ENCODE measurements at places on chromosomes 6 and 20.
A peak's percentile ranks its signal among the peaks of the same experiment; 100 is the strongest.

- no peak for DNase-seq
Measured at GRCh38 chr6:104095661-104096416, 763.9 kb downstream of the HACE1 start.

- no peak for DNase-seq
Measured at GRCh38 chr6:137320271-137320670, 101.1 kb upstream of the IFNGR1 start.

DNA sequence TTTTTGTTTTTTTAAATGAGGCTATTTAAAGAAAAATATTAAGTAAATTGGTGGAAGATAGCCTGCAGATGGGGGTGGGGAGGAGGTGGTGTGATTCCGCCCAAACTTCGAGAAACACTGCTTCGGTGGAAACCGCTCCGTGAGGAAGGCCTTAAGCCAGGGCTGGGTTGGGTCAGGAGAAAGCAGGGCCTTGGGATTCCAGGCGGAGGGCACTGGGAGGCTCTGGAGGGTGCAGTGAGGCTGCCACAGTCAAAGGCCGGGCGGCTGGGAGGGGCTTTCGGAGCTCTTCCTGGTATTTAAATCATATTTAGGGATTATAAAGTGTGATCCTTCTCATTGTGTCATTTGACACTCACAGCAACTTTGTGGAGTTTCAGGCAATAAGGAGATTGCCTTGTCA is 22.2 kb upstream of the SCRT2 start:
- no peak for DNase-seq

DNA sequence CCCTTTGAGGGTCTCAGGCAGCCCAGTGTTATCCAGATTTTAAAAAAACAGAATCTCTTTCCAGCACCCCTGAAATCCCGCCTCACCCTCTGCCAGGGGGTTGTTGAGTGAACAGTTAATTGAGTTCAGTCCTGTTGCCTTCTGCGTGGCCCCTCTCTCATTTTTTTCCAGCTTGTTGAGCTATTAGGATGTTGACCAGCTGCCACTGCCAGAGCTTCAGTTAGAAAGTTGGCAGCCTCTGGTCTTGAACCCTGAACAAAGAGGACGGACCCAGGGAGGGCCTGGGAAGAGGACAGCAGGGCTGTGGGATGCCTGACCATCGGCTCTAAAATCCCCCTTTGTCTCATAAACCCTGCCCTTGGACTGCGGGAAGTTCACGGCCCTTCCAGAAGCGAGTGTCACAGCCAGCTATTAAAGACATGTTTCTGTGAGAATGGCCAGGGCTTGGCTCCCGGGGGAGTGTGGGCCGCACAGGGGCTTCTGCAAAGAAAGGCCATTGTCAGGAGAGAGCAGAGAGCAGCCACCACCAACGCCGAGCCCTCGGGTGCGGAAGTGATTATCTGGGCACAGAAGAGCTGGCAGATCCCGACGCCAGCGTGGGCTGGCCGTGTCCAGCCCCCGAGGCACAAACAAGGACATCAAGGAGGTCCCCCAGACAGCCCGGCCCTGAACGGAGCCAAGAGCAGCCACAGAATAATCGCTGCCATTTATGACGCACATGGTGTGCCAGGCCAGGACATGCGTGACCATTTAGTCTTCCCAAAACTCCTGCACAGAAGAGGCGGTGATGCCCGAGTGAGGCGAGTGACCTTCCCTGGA is 189.0 kb downstream of the ANKRD60 start:
- DNase-seq: no peak

DNA sequence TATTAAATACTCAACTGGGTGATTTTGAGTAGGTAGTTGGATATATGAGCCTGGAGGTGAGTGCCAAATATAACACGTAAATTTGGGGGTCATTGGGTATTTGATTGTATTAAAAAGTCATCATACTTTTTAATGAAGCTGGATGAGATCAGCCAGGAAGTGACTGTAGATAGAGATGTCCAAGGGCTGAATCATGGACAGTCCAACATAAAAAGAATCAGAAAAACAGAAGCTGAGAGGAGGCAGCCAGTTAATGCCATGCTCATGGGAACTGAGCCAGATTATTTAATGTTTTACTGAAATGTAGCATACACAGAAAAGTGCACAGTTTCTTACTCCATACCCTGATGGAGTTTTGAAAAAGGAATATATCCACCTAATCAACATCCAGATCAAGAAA is 435.5 kb upstream of the PLCB4 start:
- DNase-seq: no peak

GRCh38 chr6:106161311-106161874 is 75.3 kb downstream of the PRDM1 start:
- no peak for DNase-seq

GRCh38 chr6:169677096-169677495 is 24.7 kb downstream of the WDR27 start:
- DNase-seq: peak; percentile 23

- no peak for DNase-seq
Measured at GRCh38 chr20:38225900-38226263, 34.7 kb downstream of the KIAA1755 start.

DNA sequence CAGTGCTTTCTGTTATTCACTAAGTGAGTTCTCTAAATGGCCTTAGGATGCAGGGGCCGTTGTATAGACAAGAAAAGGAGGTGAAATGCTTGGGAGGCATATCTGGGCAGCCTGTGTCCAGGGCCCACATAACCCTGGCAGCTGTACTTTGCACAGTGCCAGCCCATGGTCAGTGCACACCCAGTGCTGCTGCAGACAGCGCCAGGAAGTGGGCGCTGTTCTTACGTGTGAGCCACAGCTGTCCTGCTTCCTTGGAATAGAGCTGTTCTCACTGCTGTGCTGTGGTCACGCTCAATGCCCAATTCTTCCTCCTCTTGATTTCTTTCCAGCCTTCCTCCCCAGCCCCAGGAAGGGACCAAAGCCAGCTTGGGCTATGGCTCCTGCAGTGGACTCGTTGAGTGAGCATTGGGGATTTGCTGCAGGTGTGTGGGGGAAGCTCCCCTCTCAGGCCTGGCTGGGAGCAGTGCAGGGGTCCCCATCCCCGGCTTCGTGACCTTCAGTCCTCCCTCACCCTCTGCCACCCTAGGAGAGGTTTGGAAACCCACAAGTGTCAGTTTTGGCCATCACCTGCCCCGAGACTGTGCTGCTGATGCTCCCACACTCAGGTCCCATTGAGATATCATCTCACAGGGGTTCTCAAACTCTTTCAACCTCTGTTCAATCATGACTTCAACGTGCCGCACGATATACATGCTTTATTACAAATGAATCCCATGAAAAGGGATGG is 246.8 kb upstream of the EXOC2 start:
- no peak for DNase-seq

GRCh38 chr6:20882014-20882413 is 347.8 kb downstream of the CDKAL1 start:
- no peak for DNase-seq

DNA sequence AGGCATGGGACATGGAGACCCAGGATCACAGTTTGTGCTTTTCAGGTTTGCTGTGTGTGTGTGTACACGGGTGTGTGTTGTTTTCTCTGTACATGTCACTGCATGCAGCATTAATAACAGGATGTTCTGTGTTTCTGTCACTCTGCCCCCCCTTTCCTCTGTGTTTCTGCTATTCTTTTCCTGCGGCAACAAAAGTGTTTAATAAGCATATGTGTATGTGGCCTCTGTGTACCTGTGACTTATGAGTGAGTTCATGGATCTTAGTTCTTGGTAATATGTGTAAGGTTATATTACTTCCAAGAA is 9.8 kb downstream of the SYNGAP1 start:
- no peak for DNase-seq

- DNase-seq: no peak
Measured at GRCh38 chr20:34753706-34754461, 49.7 kb downstream of the TP53INP2 start.

DNA sequence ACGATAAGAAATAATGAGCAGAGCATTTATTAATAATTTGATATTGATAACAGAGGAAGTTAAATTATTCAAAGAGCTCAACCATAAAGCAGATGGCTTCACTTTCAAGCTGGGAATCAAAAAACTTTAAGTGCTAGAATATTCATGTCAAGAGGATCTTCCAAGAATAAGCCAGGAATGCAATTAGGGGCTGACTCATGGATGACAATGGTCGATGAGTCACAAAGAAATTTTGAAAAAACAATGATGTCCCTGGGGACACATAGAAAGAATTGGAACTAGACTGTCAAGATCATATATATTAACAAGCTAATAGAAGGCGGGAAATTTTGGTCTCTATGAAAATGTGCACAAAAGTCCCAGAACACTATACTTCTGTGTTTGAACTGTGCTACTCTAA is 304.1 kb downstream of the LAMA2 start:
- DNase-seq: no peak

DNA sequence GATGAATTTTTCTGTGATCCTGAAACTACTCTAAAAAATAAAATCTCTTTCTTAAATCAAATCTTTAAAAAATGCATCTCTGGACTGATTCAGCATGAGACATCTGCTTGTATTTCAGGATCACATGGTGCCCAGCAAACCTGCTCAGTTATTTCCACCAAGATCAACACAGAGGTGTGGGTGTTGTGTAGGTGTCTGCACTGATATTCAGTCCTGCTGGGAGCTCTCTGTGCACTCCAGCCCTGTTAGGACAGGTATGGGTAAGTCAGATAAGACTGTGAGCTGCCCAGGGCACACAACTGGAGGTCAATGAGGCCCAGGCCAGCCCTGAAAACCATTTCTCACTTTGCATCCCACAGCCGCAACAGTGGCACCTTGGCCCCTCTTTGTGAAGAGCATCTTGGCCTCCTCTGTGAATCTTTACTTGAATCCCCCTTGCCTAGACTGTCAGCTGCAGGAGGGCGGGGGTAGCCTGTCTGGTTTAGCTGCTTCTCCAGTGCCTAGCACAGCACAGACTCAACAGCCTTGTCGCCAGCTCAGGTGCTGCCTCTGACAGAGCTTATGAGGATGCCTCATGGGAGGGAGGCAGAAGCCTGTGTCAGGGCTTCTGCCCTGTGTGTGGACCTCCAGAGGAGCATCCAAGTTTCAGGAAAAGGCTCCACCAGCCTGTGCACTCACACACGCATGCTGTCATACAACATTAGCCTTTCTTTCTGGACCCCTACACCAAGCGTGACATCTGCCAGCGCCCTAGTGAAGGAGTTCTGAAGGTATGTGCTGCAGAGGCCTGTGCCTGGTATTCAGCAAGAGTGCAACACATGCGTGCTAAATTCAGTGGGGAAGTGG is 187.6 kb upstream of the CST7 start:
- no peak for DNase-seq

DNA sequence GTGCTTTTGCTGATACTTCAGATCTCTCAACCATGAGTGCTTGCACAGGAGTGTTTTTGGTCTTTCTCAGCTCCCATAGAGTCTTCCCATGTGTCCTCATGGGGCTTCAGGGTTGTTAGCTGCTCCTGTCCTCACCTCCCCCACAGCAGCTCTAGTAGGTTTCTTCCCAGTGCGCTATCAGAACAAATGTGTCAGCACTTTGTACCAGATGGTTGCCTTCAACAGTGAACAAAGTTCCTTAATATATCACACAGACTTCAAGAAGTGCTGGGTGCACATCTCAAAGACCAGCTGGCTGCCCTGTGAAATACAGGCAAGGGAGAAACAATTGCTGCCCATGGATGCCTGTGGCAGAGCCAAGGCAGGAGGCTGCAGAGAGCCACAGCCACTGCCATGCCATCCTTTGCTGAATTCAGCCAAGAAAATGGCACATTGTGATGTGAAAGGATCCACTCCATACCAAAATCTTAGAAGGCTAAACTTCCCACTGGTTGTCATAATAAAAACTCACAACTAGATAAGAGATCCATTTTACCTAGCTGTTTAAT is 471.3 kb downstream of the C6orf118 start:
- no peak for DNase-seq

DNA sequence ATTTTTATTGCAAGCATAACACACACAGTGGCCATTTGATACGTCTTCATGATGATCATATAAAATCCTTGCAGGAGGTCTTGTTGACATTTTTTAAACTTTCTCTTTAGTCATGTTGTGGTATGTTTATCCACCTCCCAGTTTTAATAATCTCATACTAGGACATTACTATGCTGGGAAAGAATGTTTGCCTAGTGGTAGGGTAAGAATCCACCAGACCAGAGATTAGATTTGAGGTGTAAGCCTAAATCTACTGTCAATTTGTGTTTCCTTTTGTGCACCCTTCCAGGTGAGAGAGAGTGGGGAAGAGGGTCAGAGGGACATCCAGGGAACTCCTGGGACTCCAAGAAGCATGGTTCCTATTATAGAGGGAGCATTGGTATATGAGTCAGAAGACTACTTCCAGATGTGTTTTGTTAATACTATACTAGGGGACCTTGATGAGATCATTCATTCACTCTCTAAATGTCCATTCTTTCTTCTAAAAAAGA is 298.3 kb upstream of the SASH1 start:
- no peak for DNase-seq

DNA sequence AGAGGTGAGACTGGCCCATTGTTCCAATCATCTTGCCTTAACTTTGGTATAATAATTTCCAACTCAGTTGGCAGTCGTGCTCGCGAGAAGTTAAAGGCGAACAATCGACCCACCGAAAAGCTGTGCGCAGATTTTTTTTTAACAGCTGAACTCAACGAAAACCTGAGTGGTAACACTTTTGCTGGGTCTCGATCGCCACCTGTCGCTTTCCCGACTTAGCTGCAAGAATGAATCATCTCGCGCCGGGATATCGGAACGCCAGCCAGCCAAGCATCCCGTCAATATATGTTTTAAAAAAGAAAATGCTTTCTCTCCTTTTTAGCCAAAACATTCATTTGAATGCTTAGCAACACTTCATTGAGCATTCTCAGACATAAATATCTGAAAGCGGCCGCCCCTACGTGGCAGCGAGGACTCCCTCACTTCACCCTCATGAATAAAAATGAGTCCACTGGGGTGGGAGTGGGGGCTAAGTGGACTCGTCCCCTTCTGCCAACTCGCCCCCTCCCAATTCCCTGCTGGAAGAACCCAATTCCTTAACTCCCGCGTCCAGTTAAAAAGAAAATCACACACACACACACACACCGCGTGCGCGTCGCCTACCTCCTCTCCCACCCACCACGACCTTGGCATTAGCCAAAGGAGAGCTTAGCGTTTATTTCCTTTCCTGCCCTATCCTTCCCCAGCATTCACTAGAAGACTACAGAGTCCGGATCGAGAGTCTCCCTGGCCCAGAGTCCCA is 1.5 kb downstream of the COL12A1 start:
- DNase-seq: no peak

DNA sequence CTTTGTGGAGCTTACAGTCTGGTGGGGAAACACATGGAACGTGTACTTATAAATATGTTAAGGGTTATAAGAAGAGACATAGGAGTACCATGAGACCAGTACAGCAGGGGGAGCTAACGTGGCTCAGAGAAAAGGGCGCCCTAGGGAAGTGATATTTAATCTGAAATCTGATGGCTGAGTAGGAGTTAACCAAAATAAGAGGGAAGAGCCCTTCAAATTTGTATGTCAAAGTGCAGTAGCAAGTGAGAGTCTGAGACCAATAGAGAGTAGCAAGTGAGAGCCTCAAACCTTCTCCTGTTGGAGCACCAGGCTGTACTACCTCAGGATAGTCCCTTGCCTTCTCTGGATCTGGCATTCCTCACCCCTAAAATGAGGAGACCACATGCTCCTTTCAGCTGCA is 6.1 kb upstream of the PKIG start:
- no peak for DNase-seq

GRCh38 chr6:134199848-134200606 is 117.9 kb downstream of the SGK1 start:
- no peak for DNase-seq

Data from stimulated activated effector memory CD8-positive, alpha-beta T cell treated with anti-CD3 and anti-CD28 coated beads, Interleukin-12 subunit alpha, Interleukin-12 subunit beta, amount 100 ng/mL, for 72 hours (primary cell).